ENCODE measurements at places on chromosomes 16 and 17.
A peak's percentile ranks its signal among the peaks of the same experiment; 100 is the strongest.

- DNase-seq: peak; percentile 60
These were observed 11.5 kb downstream of the EPOP start for GRCh38 chr17:38663125-38663751.

GRCh38 chr16:86761111-86762031, 183.0 kb downstream of the FOXL1 start:
- peak; percentile 90 for DNase-seq

- DNase-seq: no peak
These were observed at the start of gene PRR35 for GRCh38 chr16:560204-560700. PRR35 (plus strand) TSS chr16:560394; CDS start chr16:563295, 2,901 bp downstream.

- peak; percentile 27 for DNase-seq
These were observed 100.5 kb upstream of the HS3ST3A1 start for GRCh38 chr17:13702266-13702665.

DNA sequence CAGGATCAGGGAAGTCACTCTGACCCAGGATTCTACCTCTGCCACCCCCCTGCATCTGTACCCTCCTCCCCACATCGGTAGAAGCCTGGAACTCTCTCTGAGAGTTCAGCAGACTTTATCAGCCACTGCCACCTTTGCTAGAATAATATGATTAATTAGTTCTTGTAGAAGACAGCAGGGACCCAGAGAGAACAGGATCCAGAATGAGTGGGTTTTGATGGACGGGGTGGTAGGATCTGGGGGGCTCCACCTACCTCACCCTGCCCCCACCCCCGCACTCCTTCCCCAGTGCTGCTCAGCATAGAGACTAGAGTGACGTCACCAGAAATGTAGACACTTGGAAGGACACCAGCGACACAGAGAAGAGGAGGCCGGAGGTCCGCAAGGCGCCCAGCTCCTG, 33.5 kb downstream of the ABCC6 start:
- no peak for DNase-seq

DNA sequence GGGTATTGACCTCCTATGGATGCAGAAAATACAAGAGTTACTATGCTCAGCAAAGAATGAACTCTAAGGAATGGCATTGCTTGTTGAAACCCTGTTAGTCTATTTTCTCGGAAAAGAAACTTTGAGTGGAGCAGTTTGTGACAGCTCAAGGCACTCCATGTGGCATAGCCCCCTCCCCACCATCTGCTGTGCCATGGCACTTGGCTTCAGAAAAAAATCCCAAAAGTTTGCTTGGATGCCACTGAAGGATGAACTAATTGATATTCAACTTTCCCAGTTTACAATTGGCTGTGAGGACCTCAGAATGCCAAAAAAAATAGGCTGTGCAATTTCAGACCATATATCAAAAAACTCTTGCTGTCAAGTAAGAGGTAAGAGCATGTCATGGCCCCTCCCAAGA, 1.8 kb downstream of the KRT31 start:
- DNase-seq: no peak

DNA sequence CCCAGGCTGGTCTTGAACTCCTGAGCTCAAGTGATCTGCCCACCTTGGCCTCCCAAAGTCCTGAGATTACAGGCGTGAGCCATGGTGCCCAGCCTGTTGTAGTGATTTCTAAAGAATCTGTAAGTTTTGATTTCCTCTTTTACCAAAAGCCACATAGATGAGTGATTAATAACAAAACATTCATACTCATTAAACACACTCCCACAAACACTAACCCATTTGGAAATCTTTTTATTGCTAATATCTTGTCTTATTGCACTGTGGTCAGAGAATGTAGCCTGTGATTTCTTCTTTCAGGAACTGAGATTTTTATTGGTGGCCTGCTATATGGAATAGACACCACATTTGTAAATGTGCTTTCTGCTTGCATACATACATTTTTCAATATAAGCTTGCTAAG, 31.6 kb downstream of the MYH10 start:
- no peak for DNase-seq

DNA sequence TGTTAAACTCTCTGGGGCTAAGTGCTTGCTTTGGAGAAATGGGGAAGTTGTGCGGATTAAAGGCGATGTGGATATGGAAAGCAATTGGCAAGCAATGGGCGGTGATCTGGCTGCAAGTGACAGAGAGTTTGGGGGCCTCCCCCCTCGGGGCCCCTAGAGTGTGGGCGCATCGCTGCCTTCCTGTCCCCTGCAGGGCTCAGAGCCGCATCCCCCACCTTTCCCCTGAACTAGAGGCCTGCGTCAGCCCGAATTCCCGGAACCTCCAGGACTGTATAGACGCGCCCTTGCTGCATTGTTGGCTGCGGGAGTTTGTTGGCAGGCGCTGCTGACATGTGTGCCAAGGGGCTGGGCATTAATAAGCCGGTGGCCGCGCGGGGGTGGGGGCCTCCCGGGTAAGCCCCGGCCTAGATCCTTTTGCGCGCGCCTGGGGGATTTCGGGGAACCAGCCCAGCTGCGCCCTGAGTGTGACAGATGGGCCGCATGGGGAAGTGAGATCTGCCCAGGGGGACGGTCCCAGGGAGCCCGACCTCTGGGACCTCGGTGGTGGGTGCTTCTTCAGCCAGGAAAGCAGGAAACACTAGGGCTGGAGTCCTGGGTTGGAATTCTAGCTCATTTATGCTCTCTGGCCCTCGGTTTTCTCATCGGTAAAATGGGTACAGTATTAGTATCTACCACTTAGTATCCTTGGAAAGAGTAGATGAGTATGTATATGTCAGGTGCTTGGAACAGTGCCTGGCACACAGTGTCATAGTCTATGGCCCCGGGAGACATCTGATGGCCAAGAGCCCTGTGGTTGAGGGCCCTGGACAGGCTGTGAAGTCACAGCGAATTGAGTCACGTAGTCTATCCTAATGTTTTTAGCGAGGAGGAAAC, 1.0 kb downstream of the EEF2K start:
- DNase-seq: peak; percentile 68

DNA sequence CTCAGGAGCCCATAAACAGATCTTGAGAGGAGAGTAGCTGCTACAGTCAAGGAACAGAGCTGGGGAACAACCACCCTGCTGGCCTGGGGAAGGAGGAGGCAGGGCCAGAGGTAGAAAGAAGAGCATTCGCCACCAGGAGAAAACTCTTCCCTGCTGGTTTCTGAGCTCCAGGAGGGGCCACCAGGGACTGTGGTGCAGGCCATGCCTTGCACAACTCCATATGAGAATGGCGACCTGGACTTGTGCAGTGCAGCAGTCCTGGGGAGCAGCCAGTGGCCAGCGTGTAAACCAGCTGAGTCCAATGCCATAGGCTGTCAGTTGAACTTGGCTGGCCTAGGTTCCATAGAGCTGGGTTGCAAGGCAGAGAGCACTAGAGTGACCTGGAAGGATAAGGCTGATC, 11.6 kb downstream of the SLC13A2 start:
- DNase-seq: no peak

DNA sequence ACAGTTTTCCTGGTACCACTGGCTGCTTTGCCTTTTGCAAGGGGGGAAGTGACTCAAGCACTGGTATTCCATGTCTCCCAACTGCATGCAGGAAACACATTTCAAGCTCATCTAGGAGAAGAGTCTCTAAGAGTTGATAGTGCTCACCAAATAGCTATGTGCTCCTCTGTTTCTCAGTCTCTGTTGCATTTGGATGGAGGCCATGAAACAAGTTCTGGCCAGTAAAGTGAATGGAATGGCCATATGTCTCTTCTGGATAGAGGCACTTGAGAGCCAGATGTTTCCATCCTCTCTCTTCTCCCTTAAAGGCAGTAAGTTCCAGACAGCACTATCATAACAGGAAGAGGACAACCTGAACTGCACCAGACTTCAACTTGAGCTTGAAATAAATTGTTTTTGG, 60.6 kb downstream of the C16orf82 start:
- DNase-seq: peak; percentile 52

DNA sequence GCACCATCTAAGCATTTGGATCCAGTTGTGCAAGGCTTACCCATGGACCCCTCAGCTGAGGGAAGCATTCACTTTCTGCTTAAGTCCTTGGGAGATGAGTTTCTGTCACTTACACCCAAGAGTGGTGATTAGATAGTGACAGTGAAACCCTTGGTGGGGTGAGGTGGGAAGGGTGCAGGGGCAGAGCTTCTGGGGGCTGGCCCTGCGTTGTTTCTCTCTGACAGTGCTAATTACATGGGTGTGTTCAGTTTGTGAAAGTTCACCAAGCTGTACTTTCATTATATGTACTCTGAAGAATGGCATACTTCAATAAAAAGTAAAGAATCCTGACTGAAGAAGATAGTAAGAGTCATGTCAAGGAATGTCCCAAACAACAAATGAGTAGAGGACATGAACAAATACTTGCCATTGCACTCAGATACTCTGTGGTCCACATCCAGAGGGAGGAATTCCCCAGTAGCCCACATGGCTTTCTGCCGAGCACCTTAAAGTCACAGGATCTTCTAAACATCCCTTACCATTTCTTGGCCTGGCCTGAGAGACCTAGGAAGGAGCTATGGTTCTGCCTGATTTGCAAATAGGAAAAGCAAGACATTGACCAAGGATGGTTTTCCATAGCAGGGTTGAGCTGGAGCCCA, 8.4 kb downstream of the CHST6 start:
- DNase-seq: no peak

GRCh38 chr16:28317040-28317880, 24.9 kb downstream of the SBK1 start:
- peak; percentile 47 for DNase-seq

DNA sequence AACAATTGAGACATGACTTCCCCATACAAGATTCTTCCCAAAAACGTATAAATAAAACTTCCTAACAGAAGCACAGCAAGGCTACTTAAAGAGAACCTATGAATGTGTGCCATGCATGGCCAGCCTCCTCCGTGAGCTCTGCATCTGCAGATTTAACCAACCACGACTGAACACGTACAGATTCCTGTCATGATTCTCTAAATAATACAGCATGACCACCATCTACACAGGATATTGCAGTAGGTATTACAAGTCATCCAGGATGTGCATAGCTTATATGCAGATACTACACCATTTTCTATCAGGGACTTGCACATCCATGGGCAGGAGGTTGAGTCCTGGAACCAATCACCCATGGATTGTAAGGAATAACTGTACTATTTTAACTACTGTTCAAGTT, 1.4 kb upstream of the QRICH2 start:
- no peak for DNase-seq

- DNase-seq: peak; percentile 73
These were observed 26.0 kb upstream of the HNF1B start for GRCh38 chr17:37770631-37771518.

GRCh38 chr17:48617471-48618255, 2.6 kb upstream of the HOXB8 start:
- DNase-seq: no peak

DNA sequence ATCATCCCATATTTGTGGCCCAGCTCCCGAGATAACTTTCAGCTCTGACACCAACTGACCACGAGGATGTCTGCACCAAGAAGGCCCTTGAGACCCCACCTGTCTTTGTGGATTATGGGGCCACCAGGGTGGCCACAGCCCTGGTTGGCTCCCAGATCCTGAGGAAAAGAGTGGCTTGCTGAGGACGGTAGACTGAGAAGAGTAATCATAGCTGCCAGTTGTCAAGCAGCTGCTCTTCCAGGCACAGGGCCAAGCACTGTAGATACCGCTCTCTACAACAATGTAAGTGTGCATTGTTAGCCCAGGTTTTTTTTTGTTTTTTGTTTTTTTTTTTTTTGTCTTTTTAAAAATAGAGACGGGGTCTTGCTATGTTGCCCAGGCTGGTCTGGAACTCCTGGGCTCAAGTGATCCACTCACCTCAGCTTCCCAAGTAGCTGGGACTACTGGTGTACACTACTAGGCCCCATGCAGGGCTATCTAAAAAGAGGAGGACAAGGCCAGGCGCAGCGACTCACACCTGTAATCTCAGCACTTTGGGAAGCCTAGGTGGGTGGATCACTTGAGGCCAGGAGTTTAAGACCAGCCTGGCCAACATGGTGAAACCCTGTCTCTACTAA, 9.6 kb downstream of the ZNF205 start:
- DNase-seq: no peak

- no peak for DNase-seq
These were observed 44.5 kb upstream of the SMIM36 start for GRCh38 chr17:55555772-55556171.

GRCh38 chr17:73956595-73957465, 246.6 kb upstream of the RPL38 start:
- DNase-seq: peak; percentile 29

DNA sequence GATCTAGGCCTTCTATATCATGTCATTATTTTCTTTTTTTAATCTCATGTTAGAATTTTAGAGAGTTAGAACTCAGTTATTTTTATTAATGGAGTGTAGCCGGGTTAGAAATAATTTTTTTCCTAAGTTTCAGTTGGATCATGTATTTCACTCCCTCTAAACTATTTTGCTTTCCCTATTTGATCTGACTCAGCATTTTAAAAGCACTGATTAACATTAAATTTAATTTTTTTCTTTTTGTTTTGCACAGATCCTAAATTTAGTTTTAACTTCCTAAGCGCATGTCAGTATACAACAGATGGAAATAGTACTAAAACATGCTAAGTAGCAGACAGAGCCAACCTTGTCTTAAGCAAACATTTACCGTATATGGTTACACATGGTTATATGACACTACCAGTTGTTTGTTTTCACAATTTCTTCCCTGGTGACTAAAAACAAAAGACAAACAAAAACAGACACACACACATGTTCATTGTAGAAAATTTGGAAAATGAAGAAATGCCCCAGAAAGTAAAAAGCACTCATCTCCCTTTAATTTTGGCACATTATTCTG, 33.6 kb upstream of the RAB11FIP4 start:
- no peak for DNase-seq

DNA sequence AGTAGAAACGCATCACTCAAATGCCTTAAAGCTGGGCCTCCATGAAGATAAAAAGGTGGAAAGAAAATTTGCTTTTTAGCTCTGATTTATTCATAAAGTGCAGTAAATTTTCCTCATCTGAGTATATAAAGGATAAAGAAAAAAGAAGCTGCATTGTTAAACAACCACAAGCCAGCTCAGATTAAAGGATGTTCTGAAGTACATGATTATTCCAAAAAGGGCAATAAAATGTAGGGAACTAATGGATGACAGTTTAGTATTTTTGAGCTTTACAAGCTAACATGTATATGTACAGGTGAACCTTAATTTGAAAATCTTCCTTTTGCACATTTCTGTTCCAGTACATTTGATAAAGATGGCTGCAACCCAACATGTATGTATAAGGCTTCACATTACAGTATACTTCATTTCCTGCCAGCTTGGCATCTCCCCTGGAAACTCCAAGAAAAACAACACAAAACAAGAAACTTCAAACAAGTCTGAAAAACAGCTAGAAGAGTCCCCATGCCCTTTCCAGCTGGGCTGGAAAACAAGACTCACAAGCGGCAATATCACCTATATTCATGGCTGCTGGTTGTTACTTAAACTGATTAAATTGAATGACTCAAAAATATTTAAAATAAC, 225.7 kb downstream of the CEP112 start:
- DNase-seq: no peak

- DNase-seq: no peak
These were observed 1.6 kb downstream of the SPATA32 start for GRCh38 chr17:45260204-45260783.

GRCh38 chr16:14148016-14148415, 76.9 kb downstream of the MRTFB start:
- no peak for DNase-seq
